ENCODE measurements at places on chromosomes 11 and 22. TPM values are rescaled to one million over a fixed set of nuclear protein-coding genes. Genes with fewer than 3 reads are reported as not detected.

GRCh38 chr11:28483072-28483867 is 375.1 kb downstream of the METTL15 start:
- H3K27ac ChIP-seq: no peak overlapping the region
- DNase-seq: no peak
- no peaks in the 10 kb centered on the region for H3K27me3 ChIP-seq
- no peak overlapping the region for H3K4me3 ChIP-seq
- H3K36me3 ChIP-seq: no peaks in the 10 kb centered on the region

DNA sequence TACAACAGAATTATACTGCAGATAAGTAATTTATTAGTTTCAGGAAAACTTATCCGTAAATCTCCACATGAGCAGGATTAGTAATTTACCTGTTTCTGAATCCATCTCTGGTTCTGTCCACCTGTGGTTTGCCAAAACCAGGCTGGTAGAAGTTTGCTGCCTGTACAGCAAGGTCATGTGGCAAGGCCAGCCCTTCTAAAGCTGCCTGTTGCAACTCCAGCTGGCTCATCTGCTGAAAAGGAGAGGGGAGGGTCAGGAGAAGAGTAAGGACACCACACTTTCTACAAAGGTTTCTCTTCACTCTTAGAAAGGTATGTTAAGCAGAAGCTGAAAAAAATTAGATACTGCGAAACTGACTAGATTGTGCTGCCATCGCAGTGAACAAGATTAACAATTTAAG is 42.3 kb downstream of the EIF4ENIF1 start:
- H3K4me3 ChIP-seq: no peak overlapping the region
- peaks cover 17% of the 10 kb centered on the region for H3K4me1 ChIP-seq
- peak; percentile 73 for DNase-seq
- peak overlapping the region; percentile 54 for H3K27ac ChIP-seq

The CACNA1I gene
- 0.46 TPM for polyA plus RNA-seq

DNA sequence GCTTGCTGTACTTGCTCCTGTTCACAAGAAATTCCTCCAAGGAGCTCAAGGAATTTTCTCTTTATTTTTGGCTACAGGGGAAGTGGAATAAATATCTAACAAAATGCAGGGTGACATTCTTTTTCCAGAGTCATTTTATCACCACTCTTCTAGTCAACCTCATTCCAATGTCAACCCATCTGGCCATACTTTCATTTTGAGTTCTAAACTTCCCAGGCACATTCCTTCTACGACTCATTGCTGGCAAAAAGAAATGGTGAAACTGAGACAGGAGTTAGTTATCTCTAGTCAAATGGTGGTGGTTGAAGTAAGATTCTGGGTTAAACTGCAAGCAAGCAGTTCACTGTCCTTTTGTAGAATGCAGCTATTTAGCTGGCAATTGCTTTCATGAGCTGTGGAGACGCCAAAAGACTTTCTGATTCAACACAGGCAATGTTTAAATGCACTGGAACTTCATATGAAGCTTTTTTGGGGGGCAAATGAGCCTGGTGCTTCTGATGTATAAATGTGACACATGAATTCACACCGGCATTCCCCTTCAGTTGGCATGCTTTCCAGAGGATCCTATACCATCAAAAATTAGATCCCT is 304.6 kb downstream of the CADM1 start:
- no peak for DNase-seq
- no peak overlapping the region for H3K4me3 ChIP-seq
- no peak overlapping the region for H3K27ac ChIP-seq
- no peaks in the 10 kb centered on the region for H3K4me1 ChIP-seq
- H3K36me3 ChIP-seq: no peaks in the 10 kb centered on the region
- no peaks in the 10 kb centered on the region for H3K27me3 ChIP-seq

DNA sequence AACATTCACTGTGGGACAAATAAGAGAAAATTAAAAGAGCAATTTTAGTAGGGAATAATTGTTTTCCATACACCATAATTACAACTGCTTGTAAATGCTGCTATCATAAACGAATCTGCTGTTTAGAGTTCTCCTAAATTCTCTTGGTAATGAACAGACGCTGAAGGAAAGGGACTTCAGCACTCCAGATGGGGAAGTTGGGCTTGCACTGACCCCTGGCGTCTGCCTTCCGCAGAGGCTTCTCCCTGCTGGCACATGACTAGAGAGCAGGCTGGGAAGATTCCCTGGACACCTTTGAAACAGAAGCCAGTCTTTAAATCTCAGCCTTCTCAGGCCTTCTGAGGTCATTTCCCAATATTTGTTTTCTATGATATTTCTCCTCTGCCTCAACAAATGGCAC is 84.1 kb downstream of the NXPE2 start:
- peaks cover 4% of the 10 kb centered on the region for H3K27me3 ChIP-seq
- DNase-seq: peak; percentile 52
- H3K4me3 ChIP-seq: no peak overlapping the region
- no peak overlapping the region for H3K27ac ChIP-seq
- no peaks in the 10 kb centered on the region for H3K4me1 ChIP-seq
- H3K36me3 ChIP-seq: no peaks in the 10 kb centered on the region
